ENCODE measurements at places on chromosomes 13 and 19.

GRCh38 chr19:53432088-53432661 is 391 bp downstream of the ZNF761 start:
- DNase-seq = no peak

DNA sequence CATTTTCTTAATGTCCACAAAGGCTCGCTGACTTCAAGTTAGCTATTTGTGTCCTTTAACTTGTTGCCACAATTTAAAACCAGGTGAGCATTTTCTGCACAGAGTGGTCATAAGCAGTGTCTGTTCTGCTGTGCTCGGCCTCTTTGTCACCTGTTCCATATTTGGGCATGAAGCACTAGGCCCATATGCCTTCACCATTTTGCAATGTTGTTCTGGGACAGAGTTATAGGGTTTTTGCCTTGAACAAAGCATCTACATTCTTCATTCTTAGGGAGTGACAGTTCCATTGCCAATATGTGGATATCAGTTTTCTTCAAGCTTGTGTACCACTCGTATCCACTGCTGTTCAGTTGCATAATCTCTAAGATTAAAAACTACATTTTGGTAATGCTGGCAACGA is 56.1 kb downstream of the LRCH1 start:
- no peak for DNase-seq

DNA sequence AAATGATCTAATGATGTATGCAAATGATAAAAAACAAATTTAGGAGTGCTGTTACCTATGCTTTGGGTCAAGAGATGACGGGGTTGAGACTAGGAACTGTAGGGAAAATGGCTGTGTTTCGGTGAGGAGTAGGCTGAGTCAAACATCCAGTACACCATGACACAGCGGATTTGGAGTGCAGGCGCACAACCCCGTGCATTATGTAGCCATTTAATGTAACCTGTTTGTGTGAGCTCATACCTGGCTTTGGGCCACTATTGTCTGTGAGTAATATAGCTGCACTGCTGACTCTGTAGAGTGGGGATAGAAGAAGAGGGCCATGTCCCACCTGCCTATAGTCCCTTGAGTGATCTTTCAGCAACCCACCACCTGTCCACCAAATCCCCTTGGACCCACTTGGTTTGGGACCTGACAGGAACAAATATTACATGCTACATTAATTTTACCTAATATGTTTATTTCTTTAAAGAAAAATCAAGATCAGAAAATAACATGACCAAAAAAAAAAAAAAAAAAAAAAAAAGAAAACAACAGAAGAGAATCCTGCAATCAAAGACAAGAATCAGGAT is 95.5 kb upstream of the KLHL1 start:
- peak; percentile 27 for DNase-seq

GRCh38 chr19:5839065-5840017 is at the start of gene FUT6:
FUT6 (minus strand) TSS chr19:5839702; CDS start chr19:5832567, 7,135 bp downstream.
- no peak for DNase-seq

- no peak for DNase-seq
Observed at GRCh38 chr19:6728346-6728745, 7.9 kb upstream of the C3 start.

GRCh38 chr13:111177081-111177711 is 62.1 kb downstream of the ARHGEF7 start:
- DNase-seq = peak; percentile 95

DNA sequence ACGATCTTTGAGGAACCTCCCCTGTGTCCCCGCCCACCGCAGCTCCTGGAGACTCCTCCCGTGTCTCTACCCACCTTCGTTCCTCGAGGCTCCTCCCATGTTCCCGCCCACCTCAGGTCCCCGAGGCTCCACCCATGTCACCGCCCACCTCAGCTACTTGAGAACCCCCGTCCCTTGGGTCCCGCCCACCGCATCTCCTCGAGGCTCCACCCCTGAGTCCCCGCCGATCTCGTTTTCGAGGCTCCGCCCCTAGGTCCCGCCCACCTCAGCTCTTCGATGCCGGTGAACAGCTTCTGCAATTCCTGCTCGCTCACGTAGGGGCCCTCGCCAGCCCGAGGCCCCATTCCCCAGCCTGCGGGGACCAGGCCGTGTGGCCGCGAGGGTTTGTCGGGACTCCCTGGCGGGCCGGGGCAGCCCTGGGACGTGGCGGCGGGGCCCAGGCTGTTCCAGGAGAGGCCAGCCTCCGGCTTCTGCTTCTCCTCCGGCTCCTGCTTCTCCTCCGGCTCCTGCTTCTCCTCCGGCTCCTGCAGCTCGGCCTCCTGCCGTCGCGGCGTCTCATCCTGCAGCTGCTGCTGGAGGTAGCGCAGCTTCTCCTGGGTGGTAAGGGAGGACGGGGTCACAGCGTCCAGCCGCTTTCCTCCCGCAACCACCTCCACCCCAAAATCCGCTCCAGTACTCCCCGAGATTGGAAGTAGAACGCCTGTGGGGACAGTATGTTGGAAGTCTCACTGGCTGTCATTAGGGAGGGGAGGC is 16.7 kb downstream of the TSKS start:
- peak; percentile 39 for DNase-seq

DNA sequence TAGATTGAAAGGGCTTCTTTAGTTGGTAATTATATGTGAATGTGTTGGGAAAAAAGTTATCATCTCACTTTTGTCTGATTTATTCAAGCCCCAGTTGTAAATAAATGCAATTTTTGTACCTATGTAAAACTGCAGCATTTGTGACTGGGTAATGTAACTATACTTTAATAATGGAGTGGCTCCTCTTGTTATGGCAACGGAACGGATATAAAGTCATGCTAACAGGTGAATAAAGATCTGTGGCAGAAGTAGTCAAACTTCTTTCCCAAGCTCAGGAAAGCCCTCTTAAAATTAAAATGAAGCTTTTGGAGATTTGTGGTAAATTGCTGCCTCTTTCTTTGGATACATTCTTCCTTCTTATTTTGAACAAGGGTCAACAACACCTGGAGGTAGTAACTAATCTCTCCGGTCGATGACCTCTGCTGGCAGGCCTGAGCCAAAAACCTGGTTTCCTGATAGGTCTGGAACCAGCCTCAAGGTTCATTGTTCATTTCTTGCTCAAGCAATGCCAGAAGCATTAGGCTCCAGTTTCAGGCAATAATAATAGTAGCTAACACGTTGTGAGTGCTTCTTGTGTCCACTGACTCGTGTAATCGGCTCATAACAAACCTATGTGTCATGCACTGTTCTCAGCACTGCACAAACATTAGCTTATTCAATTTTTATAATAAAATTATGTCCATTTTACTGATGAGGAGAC is 313.4 kb upstream of the DACH1 start:
- DNase-seq = no peak

DNA sequence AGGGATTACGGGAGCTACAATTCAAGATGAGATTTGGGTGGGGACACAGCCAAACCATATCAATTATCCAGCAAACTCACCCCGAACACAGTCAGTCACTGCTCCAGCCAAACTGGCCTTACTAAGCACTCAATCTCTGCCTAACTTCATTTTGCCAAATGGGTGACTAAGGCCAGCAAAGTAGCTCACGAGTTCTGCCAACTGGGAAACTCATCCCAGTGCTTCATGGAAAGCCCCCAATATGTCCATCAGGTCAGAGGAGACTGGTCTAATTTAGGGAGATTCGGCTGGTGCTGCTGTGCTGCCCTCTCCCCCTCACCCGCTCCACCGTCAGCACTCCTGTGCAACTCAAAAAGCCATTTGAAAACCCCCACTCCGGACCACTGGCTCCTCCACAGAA is 324.0 kb downstream of the FOXO1 start:
- DNase-seq = no peak

DNA sequence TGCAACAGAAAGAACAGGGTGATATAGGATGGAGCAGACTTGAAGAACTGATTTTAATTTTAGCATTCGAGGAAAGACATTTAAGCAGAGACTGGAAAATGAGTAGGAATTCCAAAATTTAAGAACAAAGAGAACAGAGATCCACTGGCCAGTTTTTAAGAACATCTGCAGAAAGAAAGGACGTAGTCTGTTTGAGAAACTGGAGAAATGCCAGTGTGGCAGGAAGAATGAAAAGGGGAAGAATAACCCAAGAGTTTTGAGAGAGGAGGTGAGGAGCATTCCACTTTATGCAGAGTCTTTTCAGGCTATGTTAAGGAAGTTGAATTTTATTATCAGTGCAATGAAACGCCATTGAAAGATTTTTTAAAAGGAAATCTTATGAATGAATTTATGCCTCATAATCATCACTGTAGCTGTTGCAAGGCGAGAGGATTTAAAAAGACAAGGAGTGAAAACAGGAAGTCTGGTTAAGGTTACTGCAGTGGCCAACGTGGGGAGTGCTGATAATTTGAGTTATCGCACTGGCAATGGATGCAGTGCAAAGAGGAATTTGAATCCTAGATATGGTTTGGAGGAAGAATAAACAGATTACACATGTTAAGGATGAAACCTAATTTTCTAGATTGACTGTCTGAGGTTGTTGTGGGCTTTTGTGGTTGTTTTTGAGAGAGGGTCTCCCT is 253.8 kb downstream of the DACH1 start:
- DNase-seq = no peak

GRCh38 chr13:91355826-91356710 is 8.6 kb downstream of the MIR17HG start:
- no peak for DNase-seq

- no peak for DNase-seq
Observed at GRCh38 chr13:86569119-86569518, 769.9 kb upstream of the SLITRK6 start.

DNA sequence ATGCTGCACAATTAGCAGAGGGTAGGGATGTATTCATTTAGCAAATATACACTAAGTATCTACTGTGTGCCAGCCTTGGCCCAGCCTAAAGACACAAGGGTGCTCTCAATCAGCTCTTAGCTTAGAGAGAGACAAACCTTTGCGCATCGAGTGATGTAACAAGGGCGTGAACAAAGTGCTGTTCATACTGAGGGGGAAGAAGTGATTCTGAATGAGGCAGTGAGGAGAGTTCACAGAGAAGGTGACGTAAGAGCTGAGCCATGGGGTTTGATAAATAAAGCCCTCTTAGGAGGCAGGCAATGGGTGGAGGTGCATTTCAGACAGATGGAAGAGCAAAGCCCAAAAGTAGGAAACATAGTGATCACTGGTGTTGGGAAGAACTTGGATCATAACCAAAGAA is 68.5 kb downstream of the FLT1 start:
- no peak for DNase-seq

GRCh38 chr13:21849323-21849722 is 178.4 kb downstream of the FGF9 start:
- peak; percentile 57 for DNase-seq

GRCh38 chr19:53917356-53917755 is 8.3 kb downstream of the CACNG7 start:
- no peak for DNase-seq

Measured in Jurkat, Clone E6-1 (cell line).